Muscle of arm (tissue), 14 donors: ENCODE measurements at places on chromosomes 3 and 15.

DNA sequence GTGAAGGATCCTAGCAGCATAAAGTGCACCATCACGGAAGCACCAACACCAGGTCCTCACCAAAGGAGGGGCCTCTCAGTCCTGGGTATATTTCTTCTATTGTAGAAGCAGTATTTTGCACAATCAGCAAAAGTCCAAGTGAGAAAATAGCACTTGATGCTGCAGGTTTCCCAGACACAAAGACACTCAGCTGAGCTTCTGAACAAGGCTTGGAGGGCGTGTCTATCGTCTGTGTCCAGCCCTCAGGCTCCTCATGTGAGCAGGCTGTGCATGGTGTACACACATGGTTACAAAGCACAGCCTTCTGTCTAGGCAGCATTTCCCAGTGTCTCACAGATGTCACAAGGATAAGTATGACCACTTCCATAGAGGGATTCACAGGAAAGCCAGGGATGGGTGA, 98.3 kb upstream of the SPATA12 start:
- no peak for DNase-seq

- DNase-seq, result no peak
Measured at GRCh38 chr3:10835406-10835805, 19.4 kb downstream of the SLC6A11 start.

- no peak for DNase-seq
Measured at GRCh38 chr3:124563376-124563775, 166.9 kb upstream of the UMPS start.

DNA sequence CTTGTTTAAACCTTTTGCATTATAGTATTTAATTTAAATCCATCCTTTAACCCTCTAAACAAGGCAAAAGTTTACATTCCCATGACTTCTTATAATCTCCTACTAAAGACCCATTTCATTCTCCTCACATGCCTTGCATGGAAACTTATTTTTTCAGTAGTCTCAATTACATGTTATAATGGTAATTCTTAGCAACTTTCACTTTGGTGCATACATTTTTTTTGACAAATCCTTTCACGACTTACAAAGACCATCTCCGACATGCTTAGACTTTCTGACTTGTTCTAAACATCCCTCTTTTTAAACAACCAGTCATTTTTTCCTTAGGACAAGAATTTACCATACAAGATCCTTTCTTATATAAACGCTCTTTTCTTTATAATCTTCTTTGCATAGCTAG, 615.4 kb upstream of the GBE1 start:
- no peak for DNase-seq

DNA sequence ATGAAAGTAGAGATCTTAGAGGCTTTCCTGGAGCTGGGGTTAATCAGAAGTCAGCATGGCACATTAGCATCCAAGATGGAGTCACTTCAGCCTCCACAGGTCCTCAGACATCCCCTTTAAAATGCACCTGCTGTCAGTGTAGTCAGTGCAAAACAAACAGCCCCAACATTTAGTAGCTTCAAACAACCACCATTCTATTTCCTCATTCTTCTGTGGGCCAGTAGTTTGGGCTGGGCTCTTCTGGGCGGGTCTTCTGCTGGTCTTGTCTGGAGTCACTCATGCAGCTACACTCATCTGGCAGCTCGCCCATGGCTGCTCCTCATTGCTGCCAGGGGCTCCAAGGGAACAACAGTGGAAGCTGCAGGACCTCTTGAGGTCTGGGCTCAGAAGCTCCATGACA, 99.9 kb downstream of the TLE3 start:
- no peak for DNase-seq

DNA sequence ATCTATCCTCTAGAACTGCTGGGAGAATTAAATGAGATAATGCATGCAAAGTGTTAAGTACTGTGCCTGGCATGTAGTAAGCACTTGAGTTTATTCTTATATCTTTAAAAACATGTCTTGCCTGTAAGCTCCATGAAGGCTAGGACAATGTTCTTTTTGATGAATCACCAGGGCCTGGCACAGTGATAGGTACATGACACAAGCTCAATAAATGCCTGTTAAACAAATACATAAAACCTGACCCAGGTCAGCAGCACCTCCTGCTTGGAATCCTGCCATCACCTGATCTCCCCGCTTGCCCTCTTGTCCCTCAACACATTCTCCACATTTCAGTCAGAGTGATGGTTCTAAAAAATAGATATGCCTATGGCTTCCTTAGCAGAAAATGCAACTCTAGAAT, 186.8 kb downstream of the CHST2 start:
- no peak for DNase-seq

GRCh38 chr3:38458796-38459498, 5.3 kb downstream of the ACVR2B start:
- peak; percentile 19 for DNase-seq

GRCh38 chr3:128278761-128279600, 125.7 kb downstream of the EEFSEC start:
- DNase-seq, result peak; percentile 77

DNA sequence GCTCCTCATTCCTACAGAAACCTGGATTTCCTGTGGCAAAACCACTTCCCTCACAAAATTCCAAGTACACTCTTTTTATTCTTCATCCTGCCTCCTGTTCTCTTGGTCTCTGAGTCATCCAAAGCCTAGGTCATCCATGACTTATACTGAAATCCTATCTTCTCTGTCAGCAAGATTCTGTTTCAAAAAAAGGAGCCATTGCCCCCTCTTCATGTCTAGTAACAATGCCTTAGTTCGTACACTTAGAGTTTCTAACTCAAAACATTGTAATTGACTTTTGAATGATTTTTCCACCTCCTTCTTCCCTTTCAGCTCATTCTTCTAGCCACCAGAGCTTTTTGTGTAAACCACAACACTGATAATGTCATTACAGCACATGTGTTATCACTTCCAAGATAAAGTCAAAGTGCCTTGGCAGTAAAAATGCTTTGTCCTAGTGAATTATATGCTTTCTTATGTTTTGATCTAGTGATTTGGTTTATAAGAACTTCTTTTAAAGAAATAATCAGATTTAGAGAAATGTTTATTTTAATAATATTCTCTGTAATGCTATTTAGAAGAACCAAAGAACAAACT, 256.5 kb upstream of the NECTIN3 start:
- no peak for DNase-seq

DNA sequence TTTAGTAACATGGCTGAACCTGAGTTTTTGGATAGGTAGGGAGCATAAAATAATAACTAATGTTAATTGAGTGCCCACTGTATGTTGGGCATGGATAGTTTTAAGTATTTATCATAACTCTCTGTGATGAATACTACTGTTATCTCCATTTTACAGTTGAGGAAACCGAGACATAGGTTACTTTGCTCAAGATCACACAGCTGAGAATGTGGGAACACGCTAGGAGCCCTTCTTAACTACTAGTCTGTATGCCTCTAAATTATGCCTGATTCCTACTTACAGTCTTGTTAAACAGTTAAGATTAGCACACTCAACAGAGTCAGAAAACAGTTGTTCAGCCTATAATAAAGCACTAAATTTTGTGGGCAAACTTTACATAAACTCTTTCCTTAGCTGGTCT, 2.0 kb upstream of the SIAH2 start:
- DNase-seq, result no peak

GRCh38 chr3:110521019-110521418, 550.6 kb upstream of the NECTIN3 start:
- DNase-seq, result no peak

DNA sequence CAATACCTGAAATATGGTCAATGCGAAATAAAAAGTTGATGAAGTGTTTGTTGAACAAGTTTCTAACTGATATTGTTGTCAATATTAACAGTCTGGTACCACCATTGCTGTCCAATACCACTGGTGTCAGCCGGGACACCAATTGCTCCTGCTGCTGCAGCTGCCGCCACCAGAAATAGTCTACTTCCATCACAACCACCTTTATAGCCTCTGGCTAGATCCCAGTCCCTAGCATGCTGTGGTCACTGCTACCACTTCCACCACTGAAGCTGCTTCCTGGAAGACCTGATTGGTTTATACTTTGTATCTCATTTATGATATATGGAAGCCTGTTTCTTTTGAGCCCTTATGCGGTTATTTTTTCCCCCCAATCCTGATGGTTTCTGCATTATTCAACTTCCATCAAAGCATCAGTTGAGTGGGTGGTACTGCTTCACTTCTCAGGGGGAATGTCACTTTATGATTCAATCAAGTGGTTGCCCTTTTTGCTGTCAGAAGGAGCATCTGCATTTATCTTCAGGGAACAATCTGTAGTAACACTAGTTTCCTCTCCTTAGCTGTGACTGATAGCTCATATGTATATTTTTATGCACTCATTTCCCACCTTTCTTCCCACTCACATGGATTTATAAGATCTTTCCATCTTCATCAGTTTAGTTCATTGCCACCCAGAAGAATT, 11.7 kb downstream of the LNP1 start:
- DNase-seq, result no peak

GRCh38 chr15:75195122-75195765, 6.4 kb upstream of the C15orf39 start:
- no peak for DNase-seq

DNA sequence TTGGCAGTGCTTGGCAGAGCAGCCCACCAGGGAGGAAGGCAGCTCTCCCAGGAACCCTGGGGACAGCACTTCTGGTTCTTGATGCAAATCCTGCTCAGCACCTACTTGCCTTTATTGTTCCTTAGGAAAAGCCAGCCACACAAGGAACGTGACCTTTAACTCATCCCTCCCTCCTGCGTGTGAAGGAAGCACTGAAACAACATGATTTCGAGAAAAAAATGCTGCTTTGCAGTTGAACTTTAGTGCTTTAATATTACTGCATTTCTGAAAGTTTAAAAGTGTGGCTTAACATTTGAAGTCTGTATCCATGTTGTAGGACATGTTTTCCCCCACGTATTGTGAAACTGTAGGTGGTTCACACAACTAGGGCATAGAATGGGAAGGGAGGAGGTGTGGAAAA, 50.4 kb upstream of the CTNNB1 start:
- no peak for DNase-seq

- no peak for DNase-seq
Measured at GRCh38 chr15:67331676-67332075, 77.1 kb downstream of the IQCH start.

- DNase-seq, result no peak
Measured at GRCh38 chr3:149934524-149934923, 36.2 kb downstream of the PFN2 start.

DNA sequence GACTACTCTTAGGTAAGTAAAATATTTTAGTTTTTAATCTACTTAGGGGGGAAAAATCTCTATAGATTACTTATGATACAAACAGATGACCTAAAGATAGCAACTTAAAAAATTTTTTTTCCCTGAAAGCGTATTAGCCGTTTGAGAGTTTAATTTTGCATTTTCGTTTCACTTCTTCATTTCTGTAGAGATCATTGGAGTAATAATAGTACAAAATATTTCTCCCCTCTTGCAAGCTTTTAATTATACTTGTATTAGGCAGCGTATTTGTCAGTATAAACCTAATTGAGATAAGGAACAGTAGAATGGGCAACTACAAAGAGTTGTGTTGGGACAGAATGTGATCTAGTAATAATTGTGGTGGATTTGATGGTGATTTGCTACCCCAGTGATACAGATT, 10.3 kb downstream of the SKIL start:
- DNase-seq, result no peak

DNA sequence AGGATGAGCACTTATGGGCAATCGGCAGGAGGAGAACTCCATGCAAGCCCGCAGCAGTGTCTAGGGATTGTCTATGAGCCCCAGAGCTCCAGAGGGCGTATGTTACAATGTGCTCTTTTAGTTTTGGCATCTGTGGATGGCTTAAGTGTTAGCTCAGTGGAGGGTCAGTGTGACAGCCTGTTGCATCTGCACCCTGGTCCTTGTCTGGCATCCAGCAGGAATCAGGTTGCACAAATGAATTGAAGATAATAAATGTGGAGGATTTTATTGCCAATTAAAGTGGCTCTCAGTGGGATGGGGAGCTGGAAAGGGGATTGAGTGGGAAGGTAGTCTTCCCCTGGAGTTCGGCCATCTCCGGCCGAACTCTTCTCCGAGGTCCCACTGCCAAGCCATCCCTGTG, 11.8 kb upstream of the PRICKLE2 start:
- DNase-seq, result no peak

- DNase-seq, result no peak
Measured at GRCh38 chr3:38297947-38298711, 16.0 kb downstream of the SLC22A14 start.

GRCh38 chr3:138673641-138674530, 65.3 kb downstream of the FAIM start:
- DNase-seq, result peak; percentile 31

DNA sequence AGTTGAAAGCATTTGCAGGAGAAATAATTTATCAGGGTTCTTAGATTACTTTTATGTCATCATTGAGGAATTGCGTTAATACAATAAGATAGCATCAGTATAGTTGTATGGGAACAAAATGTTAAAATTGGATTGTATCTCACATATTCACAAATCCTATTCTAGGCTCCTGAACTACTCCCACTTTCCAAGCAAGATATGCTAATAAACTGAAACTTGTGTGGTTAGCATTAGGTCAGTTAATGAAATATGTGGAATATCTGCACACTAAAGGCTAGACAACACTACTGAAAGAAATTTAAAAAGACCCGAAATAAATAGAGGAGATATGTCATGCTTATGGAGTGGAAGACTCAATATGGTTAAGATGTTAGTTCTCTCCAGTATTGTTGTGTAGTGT, 272.7 kb downstream of the DOCK3 start:
- DNase-seq, result no peak

DNA sequence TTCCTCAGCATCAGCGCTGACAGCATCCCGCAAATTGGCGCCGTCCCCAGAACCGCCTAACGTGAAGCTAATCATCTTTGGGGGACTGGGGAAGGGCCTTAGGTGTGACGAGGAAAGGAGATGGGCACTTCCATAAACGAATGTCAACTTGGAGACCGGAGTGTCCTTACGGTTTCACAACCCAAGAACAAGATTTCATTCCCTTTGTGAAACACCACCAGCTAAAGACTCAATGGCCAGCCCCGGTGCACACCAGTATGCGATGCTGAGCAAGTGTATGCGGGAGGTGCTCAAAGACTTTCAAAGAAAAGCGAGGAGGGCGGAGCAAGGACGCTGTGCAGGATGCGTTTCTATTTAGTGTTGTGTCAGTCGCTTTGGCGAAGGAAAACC, 759 bp upstream of the TTBK2 start:
- DNase-seq, result no peak

DNA sequence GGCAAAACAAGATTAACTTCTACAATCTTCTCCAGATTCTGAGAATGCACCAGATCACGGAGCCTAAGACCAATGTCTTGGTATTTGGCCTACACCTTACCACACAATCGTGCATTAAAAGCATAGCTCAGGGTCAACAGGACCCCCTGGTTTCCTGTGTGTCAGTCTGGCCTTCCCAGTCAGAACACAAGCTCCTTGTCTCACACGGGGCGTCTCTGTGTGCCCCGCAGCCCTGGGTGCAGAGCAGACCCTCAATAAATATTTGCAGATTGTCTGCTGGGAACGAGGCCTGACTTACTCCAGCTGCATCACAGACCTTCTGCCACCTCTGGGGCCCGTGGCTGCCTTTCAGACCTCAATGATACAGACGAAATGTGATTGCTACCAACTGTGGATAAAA, 82.5 kb upstream of the CTNNB1 start:
- no peak for DNase-seq

GRCh38 chr3:112519424-112520001, 20.2 kb upstream of the BTLA start:
- DNase-seq, result peak; percentile 61
